ENCODE measurements at places on chromosomes 2 and 18.

DNA sequence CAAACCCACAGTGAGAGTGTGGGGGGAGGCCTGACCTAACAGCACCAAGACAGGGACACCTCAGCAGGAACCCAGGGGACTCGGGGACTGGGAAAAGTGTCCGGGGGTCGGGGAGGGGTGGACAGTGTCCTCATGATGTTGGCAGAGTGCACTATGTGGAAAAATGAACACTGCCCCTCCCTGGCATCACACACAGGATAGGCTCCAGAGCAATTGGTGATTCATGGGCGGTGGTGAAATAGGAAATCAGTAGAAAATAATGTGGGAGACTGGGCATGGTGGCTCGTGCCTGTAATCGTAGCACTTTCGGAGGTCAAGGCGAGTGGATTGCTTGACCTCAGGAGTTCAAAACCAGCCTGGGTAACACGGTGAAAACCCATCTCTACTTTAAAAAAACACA lies 3.6 kb upstream of the ANO7 start:
- no peak for DNase-seq

DNA sequence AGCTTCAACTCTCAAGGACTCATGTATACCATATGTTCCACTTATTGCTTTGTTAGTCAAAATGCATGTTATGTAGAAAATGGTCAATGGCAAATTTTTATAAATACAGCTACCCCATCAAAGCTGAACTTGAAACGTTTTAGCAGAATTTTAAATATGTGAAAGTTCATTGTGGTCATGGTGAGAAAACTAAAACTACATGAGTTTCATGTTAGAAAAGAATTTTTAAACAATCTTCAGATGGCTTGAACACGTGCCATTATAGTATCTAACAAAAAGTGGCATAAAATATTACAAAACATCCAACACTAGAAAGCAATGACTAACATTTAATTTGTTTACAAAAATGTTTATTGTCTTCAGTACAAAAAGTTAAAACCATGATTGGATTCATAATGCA lies 246.0 kb upstream of the KCNJ3 start:
- DNase-seq = no peak

GRCh38 chr2:176999301-176999700 lies 213.3 kb upstream of the HNRNPA3 start:
- no peak for DNase-seq

GRCh38 chr2:887639-888038 lies 63.0 kb upstream of the SNTG2 start:
- no peak for DNase-seq

GRCh38 chr2:83051538-83052170 lies 1407.4 kb downstream of the SUCLG1 start:
- no peak for DNase-seq

GRCh38 chr2:81734981-81735380 lies 1430.4 kb upstream of the LRRTM1 start:
- DNase-seq = no peak

DNA sequence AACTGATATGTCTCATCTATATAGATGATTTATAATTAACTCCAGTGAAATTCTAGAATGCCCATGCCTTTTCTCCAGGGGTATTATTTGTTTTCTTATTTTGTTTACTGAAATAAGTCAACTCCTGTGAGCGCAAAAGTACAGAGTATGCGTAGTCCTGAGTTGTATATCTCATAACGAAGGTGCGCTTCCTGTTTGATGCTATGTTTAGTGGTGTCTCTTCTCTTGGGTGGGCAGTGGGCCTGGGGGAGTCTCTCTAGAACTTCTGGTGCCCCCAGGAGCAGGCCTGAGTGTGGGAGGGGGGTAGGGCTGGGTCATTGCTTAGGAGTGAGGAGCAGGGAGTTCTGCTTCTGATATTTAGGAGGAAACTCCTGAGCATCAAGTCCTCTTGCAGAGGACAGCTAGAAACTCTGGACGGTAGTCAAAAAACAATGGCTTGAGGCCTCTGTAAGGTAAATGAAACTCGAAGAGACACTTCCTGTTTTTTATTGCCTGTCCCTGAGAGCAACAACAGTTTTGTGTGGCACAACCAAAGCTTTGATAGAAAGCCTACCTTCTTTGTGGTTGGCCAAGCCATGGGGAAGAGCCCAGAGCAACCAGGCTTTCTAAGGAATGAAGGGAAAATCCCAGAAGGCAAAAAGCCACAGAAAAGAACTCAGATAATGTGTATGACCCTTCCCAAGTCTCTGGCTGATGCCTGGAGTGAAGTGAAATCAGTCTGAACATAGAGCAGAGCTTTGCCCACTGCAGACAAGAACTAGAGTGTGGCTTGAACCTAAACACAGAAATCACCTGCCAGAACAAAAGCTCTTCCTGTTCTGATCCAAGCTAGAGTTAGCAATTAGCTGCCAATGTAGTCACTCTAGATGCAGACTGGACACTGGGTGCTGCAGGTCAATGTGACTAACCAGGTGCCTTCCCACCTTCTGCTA lies 8.5 kb upstream of the SP140L start:
- DNase-seq = no peak

DNA sequence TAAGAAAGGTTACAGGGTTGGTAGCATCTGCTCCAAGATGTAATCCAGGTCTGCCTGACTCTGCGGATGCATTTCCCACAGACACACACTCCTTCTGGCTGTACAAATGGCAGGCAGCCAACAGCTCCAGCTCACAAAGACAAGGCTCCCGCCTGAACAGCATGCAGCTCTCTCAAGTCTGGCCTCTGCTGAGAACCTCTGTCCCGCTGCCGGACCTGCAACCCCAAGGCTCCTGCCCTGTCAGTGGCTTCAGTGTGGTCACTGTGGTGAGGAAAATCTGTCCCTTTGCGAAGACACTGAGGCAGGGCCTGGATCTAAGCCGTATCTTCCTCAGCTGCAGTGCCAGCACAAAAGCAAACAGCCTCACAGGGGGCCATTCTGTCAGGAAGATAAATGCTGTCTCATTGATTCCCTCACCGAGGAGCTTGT lies 469.3 kb upstream of the MEX3C start:
- no peak for DNase-seq
